HuH-7.5 (cell line): ENCODE measurements at places on chromosomes 2 and 18.

GRCh38 chr18:33372442-33372841 lies 68.1 kb downstream of the CCDC178 start:
- DNase-seq = no peak

- no peak for DNase-seq
These were observed 28.1 kb upstream of the PNPT1 start for GRCh38 chr2:55721596-55722215.

DNA sequence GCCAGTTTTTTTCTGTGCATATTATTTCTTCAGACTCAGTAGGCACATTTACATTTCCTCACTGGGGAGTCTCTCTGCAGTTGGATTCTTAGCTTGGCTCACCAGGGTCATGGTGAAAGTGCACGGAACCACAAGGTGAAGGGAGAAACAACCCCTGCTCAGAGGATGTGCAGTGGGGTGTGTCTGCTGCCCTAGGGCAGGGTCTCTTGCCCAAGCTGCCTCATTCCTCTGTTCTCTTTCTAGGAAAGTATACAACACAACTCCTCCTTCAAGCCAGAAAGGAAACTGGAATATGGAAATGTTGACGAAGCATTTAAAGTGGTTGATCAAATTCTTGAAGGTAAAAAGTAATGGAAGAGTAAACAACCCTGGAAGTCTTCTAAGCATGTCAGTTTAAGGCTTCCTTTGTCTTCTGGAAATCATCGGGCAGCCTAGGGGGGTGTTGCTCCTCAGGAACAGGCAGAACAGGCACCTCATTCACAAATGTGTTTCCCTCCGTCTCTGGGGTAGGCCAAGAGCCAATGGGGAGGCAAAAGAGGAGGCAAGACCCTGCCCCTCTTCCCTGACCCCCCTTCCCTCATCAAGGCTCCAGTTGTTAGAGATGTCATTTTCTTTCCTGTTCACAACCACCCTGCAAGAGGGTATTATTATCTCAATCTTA lies 41.4 kb downstream of the AOX1 start:
- DNase-seq = no peak

- no peak for DNase-seq
These were observed 441.5 kb upstream of the POU3F3 start for GRCh38 chr2:104412384-104412783.

DNA sequence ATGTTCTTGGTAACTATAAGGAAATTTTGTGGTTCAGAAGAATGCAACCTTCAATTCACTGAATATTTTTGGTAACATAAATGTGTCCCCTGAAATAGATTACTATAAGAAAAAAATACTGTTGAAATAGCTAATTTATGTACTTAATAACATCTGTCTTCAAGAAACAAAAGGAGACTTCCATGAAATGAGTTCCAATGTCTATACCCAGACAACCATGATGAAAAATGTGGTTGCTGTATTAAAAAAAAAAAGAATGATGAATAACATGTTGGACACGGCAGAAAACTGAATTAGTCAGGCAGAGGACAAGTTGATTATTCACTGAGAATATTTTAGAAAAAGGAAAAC lies 98.5 kb downstream of the TACR1 start:
- no peak for DNase-seq

DNA sequence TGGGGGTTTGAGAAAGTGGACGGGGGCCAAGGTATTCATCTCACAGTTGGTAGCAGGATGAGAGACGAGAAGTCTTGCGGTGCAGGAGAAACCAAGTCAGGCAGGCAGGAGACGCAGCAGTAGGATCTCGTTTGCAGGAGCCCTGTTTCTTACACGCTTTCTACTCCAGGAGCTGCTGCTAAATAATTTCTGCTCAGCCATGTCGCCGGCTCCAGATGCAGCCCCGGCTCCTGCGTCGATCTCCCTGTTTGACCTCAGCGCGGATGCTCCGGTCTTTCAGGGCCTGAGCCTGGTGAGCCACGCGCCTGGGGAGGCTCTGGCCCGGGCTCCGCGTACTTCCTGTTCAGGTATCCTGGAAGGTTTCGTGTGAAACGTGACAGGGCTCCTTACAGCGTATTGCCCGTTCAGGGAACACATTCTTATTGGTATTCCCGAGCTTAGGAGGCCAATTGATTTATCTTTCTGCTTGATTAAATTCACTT lies 494 bp downstream of the ANKZF1 start:
- DNase-seq = peak; percentile 59

- no peak for DNase-seq
These were observed 56.0 kb downstream of the PIK3C3 start for GRCh38 chr18:42011053-42011452.

DNA sequence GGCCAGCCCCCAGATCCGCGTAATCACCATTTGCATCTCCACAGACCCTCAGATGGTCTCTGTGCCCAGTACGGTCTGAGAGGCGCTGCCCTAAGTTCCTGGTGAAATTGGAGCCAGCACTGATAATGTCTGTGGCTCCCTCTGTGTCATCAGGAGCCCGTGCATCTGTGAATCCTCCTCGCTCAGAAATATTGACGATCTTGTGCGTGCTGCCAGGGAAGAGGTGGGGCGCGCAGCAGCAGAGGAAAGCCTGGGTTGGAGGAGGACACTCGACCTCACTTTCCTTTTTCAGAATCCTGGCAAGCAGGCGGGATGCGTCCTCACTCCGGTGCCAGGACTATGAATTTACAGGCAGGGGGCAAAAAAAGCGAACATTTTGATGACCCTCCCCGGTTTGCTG lies 686.1 kb upstream of the SALL3 start:
- DNase-seq = no peak
